Skin of body (tissue), 3 donors: ENCODE measurements at places on chromosomes 5 and 9. TPM values are rescaled to one million over a fixed set of nuclear protein-coding genes. Genes with fewer than 3 reads are reported as not detected.

The MLANA gene
- total RNA-seq: 6.5 TPM

- peak; percentile 15 for DNase-seq
Measured at GRCh38 chr9:113875459-113876150, 504 bp upstream of the ZNF618 start.

The CDH10 gene
- 0.79 TPM for total RNA-seq

The SARDH gene
- 2.6 TPM for total RNA-seq

The CDHR2 gene
- total RNA-seq: not detected

GRCh38 chr5:68334553-68334886 lies 119.0 kb downstream of the PIK3R1 start:
- no peak for DNase-seq

- DNase-seq: no peak
Measured at GRCh38 chr5:10518347-10518746, 45.5 kb upstream of the ANKRD33B start.

- no peak for DNase-seq
Measured at GRCh38 chr5:159782197-159782994, 133.9 kb upstream of the ADRA1B start.

DNA sequence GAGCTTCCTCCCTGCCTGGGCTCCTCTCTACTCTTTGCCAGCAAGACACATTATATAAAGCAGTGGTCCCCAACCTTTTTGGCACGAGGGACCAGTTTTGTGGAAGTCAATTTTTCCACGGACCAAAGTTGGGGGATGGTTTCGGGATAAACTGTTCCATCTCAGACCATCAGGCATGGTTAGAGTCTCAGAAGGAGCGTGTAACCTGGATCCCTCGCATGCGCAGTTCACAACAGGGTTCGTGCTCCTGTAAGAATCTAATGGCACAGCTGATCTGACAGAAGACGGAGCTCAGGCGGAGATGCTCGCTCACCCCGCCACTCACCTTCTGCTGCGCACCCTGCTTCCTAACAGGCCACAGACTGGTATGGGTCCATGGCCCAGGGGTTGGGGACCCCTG lies 142.8 kb downstream of the LIFR start:
- DNase-seq: no peak

GRCh38 chr9:20382460-20383071 lies 239.7 kb downstream of the MLLT3 start:
- no peak for DNase-seq

- DNase-seq: no peak
Measured at GRCh38 chr5:124648902-124649467, 97.5 kb downstream of the ZNF608 start.

GRCh38 chr5:127834094-127834531 lies 130.9 kb downstream of the CCDC192 start:
- DNase-seq: no peak

DNA sequence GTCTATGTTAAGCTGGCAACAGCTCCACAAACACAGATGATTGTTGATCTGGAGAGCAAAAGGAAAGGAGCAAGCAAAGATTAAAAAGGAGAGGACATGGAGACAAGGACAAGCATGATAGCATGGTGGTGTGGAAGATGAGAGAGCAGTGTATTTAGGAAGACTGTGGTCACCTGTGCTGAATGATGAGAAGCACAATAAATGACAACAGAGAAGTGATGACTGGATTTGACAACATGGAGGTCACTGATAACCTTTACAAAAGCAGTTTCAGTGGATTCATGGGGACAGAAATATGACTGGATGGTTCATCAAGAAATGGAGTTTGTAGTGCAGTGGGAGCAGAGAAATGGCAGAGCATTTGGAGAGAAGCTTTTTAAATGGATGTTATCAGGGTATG lies 20.2 kb downstream of the TTC33 start:
- no peak for DNase-seq

GRCh38 chr5:88740604-88741185 lies 142.3 kb downstream of the MEF2C start:
- no peak for DNase-seq

The SPATA24 gene
- total RNA-seq: 3.5 TPM

The PCDHGA9 gene
- total RNA-seq: 4.2 TPM

DNA sequence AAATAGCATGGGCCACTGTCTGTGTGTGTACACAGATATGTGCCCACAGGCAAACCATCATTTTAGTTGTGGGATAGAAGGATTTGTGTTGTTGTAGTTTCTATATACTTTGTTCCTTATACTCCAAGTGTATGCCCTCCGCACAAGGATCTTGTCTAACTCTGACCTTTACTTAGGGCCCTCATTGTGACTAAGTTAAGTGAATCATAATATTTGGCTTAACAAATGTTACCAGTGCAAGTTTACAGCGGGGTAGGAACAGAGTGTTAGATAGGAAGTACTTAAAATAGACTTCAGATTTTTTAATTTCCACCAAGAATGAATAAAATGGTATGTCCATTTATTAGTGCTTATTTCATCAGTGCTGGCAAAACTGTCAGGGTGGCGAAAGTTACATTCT lies 29.5 kb upstream of the CYFIP2 start:
- no peak for DNase-seq
